ENCODE measurements at places on chromosomes 4 and X.

DNA sequence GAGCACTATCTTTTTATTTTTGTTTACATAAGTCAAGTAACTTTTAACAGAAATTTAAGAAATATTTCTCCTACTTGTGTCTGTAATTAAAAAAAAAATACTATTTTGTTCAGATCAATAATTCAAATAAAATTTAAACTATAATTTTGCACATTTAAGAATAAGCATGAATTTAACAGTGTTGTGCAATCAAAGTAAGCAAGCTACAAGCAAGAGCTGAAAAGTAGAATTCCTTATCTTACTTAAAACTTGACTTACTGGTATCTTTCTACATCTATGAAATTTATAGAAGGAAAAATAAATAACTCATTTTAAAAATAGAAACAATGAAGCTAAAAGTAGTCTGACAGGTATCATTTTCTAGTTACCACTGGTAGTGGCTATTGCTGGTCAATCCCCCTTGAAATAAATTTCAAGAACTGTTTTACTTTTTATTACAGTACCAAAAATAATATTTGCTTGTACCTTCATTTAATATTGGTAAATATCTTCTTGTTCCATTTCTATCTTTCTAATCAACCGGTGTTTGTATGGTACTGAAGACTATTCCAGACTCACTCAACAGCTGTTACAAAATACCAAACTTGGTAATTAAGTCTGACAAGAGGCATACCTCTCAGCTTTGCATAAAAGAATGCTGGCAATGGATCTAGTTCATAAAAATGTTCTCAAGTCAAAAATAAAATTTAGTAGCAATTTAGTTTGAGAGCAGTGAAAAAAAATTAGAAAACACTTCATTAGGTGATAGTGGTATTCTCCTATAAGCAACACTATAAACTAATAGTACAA, 62.2 kb downstream of the NOCT start:
- DNase-seq = no peak

DNA sequence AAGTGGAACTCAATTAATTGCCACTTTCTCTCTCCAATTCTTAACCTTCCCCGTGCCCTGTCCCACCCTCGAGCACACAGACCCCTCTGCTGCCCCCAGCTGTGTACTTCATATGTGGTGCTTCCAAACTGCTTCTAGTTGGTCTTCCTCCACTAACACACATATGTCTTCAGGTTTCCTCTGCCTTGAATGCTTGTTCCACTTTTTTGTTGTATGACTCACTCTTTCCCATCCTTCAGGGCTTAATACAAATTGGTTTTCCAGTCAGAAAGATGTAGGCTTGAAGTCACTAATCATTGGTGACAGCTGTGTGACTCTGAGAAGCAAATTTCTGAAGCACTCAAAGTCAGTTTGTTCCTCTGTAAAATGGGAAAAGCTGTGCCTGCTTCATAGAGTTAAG, 30.6 kb downstream of the TRIM2 start:
- DNase-seq = no peak

GRCh38 chr4:84237008-84237407, 262.1 kb downstream of the NKX6-1 start:
- no peak for DNase-seq

DNA sequence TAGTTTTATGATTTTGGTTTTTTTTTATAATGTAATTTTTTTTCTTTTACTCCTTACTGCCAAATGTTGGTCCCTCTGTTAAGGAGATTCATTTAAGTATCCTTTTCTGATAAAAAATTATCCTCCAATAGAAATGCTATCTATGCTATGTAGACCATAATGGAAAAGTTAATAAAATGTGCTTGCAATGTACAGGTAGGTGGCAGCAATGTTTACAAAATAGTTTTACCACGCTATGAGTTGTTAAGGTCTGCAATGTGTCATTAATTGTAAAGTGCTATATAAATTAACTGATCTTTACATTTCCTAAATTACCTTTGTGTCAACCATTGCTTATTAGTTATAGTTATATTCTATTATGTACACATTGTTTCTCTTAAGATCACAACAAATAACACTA, 3.8 kb upstream of the CENPC start:
- DNase-seq = no peak

DNA sequence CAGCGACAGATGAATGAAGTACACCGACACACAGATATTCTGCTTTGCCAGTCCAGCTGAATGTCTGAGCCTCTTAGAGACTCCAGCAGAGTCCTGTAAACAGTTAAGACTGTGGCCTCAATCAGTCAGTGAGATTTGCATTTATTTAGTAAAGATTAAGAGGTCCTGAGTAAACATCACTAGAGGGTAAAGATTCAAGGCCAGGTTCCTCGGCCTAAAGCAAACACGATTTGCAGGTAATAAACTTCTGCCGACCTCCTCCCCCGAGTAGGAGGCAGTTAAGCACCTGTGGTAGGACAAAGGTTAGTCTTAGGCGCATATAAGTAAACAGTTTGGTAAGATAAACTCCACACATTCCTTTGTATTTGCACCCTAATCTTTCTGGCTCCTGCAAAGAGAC, 99.6 kb downstream of the CFAP47 start:
- DNase-seq = no peak

DNA sequence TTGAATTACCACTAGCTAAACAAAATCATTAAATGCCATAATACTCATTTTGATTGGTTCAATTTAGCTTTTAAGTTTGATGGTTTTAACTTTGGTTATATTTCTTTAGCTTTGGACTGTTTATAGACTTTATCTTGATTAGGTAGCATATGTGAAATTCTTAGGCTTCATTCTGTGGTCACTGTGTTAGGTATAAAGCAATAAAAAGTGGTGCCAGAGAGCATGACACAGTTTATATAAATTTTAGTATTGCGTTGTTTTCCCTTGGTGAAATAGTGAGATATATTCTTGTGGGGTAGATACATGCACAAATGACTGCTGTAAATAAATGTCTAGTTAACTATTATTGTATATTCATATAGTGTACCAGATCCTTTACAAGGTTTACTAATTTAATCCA, 474.2 kb upstream of the GRID2 start:
- DNase-seq = no peak

- DNase-seq = no peak
These were observed 1038.2 kb downstream of the TECRL start for GRCh38 chr4:63371001-63371400.

DNA sequence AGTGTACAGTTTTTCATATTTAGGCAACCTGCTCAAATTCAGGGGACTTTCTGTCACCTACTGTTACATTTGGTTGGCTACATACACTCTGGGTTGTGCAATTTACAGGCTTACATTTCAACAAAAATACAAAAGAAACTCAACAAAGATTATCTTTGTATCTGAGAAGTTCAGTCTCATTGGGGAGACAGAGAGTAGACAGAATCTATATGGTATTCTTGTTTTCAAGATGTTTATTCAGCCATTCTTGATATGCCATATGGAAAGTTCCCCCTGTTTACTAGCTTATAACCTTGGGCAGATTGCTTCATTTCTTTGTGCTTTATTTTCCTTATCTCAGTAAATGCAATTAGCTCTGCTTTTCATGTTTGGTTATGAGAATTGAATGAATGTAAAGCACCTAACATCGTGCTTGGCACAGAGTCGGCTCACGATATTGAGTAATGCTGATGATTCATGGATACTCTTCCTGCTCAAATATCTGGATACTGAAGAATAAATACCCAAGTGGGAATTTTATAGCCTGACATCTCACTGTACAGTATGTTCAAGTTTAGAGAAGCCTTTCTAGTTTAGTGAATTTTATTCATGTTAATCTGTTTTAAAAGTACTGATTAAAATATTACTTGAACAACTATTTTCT, 96.5 kb upstream of the PACRGL start:
- DNase-seq = no peak

DNA sequence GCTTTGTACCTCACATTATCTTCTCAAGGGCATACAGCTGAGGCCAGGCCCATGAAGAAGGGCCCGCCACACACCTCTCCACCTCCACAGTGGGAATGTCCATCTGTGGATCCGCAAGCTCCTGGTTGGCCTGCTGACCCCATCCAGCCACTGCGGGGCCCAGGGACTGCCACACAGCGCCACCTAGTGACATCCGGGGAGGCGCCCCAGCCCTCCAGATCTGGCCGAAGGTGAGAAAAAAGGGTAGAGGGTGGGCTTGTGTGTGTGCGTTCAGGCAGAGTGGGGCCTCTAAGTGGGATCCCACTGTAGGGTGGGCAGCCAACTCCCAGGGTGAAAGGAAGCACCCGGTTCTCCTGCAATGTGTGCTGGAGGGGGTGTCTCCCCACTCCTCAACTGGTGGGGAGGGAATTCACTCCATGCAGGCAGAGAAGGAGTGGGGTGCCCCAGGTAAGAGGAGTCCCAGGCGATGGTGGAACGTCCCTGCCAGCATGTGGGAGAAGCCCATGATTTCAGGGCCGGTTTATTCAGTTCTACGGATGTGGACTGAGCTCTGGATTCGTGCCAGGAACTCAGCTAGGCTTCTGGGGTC, 117.3 kb downstream of the ENPP6 start:
- no peak for DNase-seq

DNA sequence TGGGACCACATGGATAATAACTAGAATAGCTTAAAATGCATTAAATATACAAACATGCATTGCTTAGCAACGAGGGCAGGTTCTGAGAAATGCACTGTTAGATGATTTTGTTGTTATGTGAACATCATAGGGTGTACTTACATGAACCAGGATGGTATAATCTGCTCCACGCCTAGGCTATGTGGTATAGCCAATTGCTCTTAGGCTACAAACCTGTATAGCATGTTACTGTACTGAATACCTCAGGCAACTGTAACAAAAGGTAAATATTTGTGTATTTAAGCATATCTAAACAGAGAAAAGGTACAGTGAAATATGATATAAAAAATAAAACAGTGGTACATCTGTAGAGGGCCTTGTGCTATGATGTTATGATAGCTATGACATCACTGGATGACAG, 169.2 kb upstream of the IL15 start:
- DNase-seq = no peak

DNA sequence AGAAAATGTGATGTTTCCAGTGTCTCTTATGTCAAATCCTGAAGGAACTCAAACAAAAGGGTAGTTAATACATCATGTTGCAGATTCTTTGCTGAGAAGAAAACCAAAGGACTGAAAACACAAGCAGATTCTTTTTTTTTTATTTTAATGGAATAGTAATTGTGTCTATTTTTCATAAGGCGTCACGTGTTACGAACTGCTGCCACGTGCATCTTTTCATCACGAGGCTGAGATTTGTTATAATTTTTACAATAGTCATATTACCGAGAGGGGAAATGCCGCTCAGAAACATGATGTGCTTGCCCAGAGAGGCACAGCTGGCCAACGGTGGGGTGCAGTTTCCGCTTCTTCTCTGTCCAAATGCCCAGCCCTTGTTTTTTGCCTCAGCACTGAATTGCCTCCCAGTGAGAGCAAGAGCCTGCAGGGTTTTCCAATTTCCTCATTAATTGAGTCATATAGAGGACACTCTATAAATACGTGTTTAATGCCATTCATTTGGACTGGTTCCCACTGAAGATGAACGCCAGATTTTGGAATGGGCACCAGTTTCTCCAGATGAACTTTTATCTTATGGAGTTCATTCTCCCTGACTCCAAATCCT, 225.3 kb downstream of the STK32B start:
- DNase-seq = no peak

- DNase-seq = no peak
These were observed 118.2 kb downstream of the PCDH7 start for GRCh38 chr4:30838331-30838730.

GRCh38 chr4:83613023-83613422, 77.1 kb downstream of the GPAT3 start:
- DNase-seq = no peak

- DNase-seq = no peak
These were observed 15.8 kb downstream of the APLN start for GRCh38 chrX:129638917-129639316.

- DNase-seq = no peak
These were observed 83.5 kb upstream of the INTU start for GRCh38 chr4:127548990-127549925.

DNA sequence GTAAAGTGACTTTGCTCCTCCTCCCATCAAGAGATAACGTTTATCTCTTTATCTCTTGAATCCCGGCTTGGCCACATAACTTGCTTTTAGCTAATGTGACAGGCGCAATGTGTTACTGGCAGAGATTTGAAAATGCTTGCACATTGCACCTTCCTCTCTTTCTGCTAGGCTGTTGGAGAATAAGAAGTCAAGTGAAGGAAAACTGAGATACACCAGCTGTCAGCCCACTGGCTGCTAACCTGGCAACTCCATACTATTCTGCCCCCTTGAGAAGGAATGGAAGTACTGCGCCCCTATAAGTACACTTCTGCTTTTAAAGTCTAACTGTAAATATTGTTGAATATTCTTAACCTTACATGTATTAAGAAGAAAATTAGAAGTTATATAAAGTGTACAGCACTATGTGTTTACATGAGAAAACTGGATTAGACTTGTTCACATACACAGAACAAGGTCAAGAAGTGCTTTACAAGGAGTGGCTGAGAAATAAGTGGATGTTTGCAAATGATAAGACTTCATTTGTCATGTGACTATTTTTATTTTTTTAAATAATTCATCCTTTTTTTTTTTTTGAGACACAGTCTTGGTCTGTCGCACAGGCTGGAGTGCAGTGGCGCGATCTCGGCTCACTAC, 424.5 kb upstream of the CTSO start:
- no peak for DNase-seq

- no peak for DNase-seq
These were observed 154.5 kb downstream of the FANCB start for GRCh38 chrX:14718403-14718802.

DNA sequence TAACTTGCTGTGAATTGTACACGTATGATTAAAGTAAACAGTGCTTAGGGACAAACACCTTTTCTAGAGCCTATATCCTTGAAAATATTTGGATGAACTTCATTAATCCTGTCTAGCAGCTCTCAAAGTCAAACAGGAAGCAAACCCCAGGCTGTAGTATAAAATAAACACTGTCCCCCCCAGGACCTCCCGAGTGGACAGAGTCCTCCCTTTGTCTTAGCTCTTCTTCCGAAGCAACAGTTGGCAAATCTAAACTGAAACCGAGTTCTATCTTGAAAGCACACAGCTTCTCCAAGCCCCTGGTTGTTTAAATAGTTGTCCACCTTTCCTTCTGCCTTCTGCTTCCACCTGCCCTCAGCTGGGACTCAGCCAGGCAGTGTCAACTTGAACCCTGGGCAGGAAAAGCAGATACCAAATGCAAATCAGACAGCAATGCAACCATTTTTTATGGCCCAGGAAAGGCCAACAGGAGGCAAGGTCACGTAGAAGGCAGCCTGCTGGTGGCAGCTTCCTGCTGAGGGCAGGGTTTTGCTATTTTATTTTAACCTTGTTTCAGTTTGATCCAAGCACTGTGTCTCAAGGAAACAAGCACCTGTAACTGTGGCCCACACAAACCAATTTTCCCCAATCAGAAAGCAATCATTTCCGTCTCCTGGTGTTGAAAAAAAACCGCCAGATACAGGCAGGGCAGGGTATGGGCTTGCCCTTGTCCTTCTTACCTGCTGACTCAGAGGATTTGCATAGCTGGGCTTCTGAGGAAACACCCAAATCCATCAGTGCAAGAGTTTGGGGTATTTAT, 110.3 kb upstream of the KIT start:
- DNase-seq = no peak

DNA sequence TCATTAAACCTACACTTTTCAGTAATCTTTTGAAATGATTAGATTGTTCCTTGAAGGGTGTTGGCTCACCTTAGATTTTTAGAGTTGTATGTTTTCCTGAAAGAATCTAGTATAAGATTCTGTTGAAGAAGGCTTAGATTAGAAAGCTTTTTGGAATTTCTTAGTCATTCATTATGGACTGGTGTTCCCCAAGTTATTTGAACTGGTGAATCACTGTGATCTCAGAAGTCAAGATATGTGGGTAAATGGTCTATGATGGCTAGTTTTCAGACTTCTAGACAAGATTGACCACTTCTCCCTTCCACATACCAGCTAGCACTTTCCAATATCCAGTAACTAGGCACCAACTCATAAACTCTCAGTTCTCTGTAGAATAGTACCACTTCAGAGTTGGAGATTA, 138.1 kb downstream of the KDM6A start:
- DNase-seq = no peak
